Amniotic epithelial cell (primary cell): ENCODE measurements at places on chromosomes 11 and 22.
A peak's percentile ranks its signal among the peaks of the same experiment; 100 is the strongest.

DNA sequence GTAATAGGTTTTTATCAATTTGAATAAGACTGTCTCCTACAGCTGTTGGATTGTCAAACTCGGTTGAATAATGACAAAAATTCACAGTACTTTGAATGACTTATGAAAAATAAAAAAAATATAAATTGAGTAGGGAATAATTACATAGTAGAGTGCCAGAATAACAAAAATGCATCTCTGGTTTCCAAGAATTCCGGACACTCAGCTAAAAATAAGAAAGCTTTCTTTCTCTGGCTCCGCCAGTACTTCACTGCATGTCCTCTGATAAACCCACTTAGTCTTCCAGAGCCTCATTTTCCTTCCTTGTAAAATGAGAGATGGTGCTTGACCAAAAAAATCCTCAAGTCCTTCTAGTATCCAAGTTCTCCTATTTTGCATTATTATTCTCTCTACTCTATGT is 374.6 kb upstream of the LUZP2 start:
- DNase-seq: no peak

- no peak for DNase-seq
Observed at GRCh38 chr22:31956360-31956759, 12.0 kb downstream of the YWHAH start.

DNA sequence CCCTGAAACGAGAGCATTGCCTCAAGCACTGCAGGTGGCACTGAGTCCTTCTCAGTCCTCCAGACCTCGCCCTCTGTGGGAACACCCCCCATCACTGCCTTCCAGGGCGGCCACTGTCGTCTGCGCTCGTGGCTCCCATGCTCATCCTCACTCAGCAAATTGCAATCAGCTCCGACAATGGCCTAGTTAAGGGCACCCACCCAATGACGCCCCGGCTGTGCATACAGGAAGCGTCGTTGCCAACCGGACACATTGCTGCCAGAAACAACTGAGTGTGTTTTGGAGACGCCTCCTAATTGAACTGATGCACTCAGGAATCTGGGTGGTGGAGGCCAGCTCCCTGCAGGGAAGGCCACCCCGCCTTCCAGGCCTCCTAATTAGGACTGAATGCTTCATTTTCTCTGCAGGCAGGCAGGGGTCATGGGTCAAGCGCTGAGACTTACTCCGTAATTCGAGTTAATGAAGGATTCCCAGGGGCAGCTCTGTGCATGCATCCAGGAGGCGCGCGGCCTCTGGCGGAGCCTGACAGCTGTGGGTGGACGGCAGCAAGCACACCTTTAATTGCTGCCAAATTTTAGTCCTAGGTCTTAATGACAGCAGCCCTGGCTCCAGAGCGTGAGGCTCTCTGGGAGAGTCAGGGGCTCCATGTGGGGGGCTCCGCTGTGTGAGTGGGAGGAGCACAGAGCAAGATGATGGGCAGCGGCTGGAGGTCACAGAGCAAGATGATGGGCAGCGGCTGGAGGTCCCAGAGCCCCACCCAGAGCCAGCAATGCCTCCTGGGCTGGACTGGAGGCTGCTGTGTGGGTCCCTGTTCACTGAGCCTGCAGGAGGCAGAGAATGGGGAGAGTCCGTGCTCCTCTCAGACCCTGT is 199.0 kb downstream of the BRD1 start:
- DNase-seq: no peak

- no peak for DNase-seq
Observed at GRCh38 chr11:30440510-30440909, 117.6 kb downstream of the ARL14EP start.

- DNase-seq: peak; percentile 89
Observed at GRCh38 chr11:60840470-60841430, 1.2 kb upstream of the CCDC86 start.

DNA sequence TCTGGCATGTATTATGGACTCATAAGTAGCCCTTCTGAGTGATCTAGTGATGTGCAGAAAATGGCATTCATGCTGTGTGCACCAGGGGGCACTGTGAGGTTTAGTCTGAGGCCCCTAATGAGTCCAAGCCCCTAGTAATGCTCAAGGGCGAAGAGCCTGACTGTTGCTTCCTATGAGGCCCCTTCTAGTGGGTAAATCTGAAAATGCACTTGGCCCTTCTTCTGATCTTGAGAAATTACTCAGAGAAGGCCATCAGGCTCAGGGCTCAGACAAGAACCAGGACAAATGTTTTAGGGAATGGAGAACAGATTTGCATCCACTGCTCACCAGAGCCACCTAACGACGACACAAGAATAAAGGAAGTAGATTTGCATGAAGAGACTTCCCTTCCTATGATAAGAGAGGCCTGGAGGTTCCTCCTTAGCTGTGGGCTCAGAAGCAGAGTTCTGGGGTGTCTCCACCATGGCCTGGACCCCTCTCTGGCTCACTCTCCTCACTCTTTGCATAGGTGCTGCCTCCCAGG is 75.8 kb downstream of the GGTLC2 start:
- DNase-seq: peak; percentile 51

GRCh38 chr11:130775306-130776060 is 140.8 kb downstream of the SNX19 start:
- DNase-seq: peak; percentile 79

- DNase-seq: no peak
Observed at GRCh38 chr11:76307396-76307795, 73.5 kb downstream of the THAP12 start.

DNA sequence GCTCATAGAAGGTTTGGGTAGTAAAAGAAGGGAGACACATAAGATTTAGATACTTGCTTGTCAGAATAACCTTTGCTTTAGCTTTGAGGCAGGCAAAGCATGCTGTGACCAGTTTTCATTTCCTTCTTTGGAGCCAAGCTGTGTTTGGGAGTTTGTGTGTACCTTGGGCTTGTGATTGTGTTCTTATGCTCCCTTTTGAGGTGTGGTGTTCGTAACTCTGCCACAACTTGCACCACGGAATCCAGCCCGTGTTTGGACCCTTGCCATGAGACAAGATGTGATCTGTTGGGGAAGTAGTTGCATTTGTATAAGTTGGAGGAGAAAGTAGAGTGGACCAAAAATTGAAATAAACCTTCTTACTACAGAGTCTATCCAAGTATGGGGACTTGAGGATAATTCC is 34.0 kb downstream of the BMAL1 start:
- no peak for DNase-seq

DNA sequence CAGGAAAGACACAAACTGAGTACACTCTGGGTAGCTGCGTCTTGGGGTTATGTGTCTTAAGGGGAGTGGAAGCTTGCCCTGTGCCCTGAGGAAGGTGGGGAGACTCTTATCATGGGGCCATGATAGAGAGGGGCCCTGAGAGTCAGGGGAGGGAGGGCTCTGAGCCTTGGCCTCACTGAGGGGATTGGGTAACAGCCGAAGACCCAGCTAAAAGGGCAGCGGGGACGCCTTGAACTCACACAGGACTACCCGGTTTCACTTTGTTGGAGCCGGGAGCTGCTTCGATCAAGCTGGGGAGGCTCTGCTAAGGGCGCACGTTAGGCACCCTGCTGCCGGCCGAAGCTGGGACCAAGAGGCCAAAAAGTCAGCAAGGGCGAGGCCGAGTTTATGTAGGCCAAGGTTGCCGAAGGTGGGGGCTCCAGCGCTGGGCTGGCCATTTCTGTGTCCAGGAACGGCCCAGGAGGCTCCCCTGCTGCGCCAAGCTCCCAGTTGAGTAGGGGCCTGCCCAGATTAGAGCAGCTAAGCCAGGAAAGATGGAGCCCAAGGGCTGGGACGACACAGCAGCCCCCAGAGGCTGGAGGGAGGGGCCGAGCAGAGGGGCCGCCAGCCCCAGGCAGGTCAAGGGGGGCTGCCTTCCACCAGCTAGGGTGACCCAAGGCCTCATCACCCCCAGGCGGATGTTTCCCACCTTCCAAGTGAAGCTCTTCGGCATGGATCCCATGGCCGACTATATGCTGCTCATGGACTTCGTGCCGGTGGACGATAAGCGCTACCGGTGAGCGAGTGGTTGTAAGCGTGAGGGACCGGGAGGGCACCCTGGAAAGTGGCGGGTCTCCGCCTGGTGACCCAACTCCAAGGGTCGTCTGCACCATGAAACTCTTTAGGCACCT is 2.2 kb downstream of the TBX1 start:
- DNase-seq: no peak

GRCh38 chr22:24128631-24129262 is 52.5 kb upstream of the SUSD2 start:
- DNase-seq: no peak

GRCh38 chr22:23036684-23037428 is 33.5 kb upstream of the GNAZ start:
- DNase-seq: peak; percentile 41
